Ureter (tissue), 1 donor: ENCODE measurements at places on chromosomes 13 and 19. TPM values are rescaled to one million over a fixed set of nuclear protein-coding genes. Genes with fewer than 3 reads are reported as not detected.

Gene C19orf33
- 129 TPM for total RNA-seq

Gene MYO1F
- 20.6 TPM for total RNA-seq

Gene ZNF677
- total RNA-seq: 25.5 TPM

Gene ADM5
- total RNA-seq: 4.1 TPM

Gene IL4I1
- total RNA-seq: 1.9 TPM

Gene MUC16
- 0.18 TPM for total RNA-seq

Gene PINLYP
- total RNA-seq: 11.8 TPM

Gene CD70
- not detected for total RNA-seq

Gene ZNF20
- 2.6 TPM for total RNA-seq
